Coronary artery (tissue), 2 donors: ENCODE measurements at places on chromosomes 5 and 9.

DNA sequence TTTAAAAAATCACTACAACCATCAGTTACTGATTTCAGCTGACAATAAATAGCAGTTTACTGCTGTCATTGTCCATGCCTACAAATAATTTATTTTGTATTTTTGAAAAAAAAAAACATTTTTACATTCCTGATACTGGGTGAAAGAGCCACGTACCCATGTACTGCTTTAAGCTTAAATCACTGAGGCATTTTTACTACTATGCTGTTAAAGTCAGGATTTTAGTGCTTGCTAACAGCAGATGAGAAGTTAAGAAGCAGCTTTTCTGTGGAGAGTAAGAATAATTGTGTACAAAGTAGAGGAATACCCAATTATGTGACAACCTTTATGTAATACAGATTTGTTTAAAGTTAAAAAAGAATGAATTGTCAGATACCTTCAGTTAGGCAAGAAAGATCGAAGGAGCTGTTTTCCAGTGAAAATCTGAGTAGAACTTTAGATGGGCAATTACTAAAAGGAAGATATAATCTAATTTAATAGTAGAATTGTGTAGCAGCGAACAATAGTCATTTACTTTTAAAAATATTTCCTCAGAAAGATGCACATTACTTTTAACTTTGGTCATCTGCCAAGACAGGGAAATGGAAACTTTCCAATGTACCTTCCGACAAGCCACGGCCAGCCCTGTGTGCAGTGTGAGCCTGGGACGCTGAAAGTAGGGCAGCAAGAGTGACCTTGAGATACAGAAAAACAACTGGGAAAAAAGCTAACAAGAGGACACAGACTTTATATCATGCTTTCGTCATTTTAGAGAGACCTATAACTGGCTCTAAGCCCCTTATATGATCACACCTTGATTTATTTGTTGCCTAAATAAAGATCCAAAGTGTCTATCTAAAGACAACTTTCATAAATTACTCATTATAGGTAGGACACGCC, 39.9 kb downstream of the RHOBTB3 start:
- DNase-seq, result no peak

GRCh38 chr9:127634698-127635097, 22.6 kb downstream of the STXBP1 start:
- DNase-seq, result no peak

DNA sequence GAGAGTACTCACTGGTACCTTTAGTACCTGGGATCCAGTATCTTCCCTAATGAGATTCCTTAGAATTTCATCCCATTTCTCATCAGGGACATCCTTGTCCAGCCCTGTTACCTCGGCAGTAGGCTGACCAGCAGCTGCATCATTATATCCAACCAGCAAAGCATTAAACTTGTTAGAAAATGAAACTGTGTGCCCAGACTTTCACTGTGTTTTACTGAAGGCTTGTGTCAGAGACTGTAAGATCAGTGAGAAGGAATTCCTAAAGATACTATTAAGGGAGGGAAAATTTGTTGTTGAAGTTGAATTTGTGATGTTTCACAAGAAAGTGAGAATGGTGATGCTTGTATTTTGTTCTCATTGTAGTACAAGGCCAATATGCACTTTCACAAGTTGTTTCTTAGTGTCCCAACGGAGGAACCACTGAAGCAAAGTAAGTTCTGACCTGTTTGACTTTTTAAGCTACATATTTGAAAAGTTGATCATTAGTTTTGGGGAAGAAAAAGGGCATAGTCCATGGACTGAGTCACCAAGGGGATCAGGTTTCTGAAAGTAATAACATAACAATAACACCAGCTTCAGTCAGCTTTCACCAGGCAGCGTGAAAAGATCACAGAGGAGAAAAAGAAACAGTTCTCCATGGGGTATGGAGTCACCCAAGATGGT, 48.8 kb downstream of the GRAMD2B start:
- DNase-seq, result no peak

DNA sequence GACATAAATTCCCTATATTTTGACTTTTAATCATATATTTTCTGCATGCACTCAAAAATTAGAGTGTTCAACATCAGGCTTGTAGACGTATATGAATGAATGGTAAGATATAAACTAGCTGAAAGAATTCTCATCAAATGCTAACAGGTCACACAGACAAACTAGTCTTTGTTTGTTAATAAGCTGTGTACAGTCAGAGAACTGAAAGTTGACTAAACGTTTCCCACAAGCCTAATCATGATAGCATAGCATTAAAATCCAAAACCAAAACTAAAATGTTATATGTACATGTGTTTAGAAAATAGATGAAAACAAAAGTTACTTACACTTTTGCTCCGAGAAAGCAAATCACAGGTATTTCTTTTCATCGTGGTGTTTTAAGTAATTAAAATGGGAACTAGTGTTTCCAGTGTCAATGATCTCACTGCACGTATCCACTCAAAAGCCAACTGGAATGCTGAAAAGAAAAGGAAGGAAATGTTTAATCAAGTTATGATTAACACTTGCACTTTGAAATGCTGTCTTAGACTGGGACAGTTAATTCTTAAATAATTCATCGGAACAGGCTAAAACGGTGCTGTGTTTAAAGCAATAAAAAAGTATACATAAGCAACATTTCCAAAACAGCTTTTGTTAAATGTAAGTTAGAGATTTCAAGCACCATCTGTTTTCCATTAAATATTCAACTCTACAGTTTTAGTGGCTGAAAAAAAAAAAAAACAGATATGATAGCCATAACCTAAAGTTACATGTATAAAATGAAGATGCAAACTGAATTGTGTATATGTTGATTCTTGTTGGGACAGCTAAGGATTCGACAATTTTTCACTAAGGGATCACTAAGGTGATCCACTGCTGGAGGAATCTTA, 291.9 kb upstream of the PDE4D start:
- no peak for DNase-seq

- peak; percentile 67 for DNase-seq
Observed at GRCh38 chr9:93107151-93107824, 11.3 kb downstream of the CARD19 start.

DNA sequence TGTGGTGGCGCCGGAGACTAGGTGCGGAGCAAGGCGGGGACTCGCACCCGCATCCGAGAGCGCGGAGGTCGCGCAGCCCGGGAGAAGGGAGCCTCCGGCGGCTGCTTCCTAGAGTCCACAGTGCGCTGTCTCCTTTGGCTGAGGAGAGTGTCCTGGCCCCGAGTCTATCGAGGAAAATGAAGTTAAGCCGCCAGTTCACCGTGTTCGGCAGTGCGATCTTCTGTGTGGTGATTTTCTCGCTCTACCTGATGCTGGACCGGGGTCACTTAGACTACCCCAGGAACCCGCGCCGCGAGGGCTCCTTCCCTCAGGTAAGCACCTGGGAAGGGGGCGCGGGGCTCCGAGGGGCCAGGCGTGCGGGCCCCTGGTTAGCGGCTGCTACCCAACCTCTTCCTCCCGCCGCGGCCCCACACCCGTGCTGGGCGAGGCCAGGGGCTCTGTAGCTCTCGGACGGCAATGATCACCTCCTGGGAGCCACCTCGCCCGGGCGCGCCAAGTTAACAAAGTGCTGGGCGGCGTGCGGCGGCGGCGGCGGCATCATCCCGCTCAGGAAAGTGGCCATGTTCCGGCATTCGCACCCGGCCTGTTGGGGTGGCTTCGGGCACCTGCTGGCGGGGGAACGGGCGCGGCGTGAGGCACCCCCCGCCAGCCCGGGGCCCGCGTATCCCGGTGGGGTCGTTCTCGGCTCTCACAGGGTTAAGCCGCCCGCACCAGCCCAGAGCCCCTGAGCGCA, 681 bp downstream of the MAN2A1 start:
- DNase-seq, result peak; percentile 78

DNA sequence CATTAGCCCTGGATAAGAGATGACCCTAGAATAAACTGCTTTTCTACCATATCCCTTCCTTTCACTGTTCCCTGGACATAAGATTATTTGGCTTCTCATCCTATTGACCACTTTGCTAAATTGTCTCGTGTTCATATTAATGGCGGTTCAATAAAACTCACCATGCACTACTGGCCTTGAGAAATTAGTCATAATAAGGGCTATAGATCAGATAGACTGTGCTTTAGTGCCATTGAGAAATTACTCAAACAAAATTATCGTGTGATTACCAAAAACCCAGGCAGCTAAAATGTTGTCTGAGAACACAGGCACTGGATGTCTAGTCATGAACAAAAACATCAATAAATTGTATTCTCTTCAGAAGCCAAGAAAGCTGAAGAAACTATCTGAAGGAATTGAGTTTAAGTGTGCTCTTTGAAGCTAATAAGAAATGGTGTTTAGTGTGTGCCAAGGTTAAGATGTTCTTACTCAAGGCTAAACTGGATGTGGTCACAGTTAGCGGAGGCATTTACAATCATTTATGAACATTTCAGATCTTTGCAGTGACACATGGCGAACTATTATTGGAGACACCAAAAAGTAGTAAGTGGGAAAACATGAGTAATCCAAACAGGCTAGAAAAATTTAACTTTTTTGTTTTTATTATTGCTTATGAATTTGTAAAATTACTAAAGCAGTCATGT, 460.4 kb upstream of the RORB start:
- DNase-seq, result no peak

GRCh38 chr9:71897577-71897976, 13.4 kb downstream of the ABHD17B start:
- no peak for DNase-seq
